ENCODE measurements at places on chromosomes 5 and 9.
A peak's percentile ranks its signal among the peaks of the same experiment; 100 is the strongest.

- no peak for DNase-seq
These were observed 438 bp downstream of the NSUN2 start for GRCh38 chr5:6632324-6632887.

DNA sequence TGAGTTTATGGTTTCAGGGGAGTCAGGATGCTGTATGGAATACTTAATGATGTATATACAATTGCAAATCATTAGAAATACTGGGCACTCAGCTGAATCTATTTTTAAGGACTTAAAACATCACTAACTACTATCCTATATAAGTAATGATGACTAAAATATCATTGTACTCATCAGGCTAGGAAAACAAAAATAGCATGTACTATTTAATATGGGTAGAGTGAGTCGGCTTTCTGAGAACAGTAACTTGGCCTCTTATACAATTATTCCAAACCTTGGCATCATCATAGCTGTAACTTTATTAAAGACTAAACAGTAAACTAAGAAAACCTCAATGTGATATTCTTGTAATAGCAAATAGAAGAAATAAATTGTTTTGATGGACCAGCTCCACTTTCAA, 94.5 kb downstream of the PJA2 start:
- no peak for DNase-seq

- DNase-seq: no peak
These were observed 2.7 kb downstream of the LCN9 start for GRCh38 chr9:135665795-135666189.

DNA sequence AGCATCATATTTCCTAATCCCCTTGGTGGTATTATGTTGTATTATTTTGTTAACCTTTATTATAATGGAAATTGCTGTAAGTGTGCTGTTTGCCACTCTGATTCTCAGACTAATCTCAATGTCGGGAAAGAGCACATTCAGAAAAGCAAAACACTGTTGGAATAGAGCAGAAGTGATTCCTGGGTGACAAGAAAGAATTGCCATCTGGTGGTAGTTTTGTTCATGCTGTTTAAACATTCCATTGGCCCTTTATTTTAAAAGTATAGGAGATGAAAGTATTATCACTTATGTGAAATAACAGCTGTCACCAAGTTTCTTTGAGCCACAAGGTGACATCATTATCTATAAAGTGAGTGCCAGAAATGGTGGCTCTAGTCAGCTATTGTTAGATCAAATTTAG, 301.3 kb upstream of the SGCD start:
- no peak for DNase-seq

- peak; percentile 20 for DNase-seq
These were observed 72.3 kb downstream of the GNA14 start for GRCh38 chr9:77575785-77576184.

GRCh38 chr5:9239071-9239470, 306.8 kb downstream of the SEMA5A start:
- DNase-seq: no peak

GRCh38 chr5:90020575-90021538, 388.7 kb downstream of the CETN3 start:
- DNase-seq: no peak

GRCh38 chr9:99433555-99433954, 211.5 kb downstream of the SEC61B start:
- peak; percentile 25 for DNase-seq

DNA sequence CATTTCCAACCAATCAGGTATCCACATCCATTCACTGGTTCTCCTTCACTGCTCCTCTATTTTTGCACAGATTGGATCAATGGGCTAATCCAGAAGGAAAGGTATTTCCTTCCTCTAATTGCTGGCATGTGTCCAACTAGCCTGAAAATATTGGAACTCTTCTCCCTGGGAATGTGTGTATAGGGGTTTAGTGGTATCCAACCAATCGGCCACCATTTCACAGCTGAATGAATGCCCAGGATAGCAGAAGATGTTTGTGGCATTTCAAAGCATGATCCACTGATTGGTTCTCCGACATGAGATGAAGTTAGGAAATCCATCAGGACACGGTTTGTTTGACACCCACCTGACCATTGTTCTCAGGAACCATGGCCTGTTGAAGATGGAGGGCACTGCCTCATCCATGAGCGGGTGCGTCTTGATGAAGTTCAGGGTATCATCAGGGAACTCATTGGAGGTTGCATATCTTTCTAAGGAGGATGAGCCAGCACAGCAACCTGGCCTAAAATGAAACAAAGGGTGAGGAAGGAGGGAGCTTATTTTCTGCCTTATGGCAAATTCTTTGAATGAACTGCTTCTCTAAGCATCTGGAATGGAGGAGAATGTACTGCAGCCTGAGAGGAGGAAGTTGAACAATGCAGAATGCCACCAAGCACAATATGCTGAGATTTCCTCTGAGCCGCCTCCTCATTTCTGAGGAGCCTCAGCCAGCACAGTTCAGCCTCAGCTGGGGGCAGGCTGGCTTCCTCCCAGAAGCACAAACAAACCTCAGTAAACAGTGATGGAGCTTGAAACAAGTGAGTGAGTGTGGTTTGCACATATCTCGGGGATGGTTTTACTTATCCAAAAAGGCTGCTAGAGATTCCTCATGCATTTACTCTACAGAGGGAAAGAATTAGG, 94.6 kb downstream of the SEMA6A start:
- DNase-seq: no peak

GRCh38 chr5:107356891-107357290, 313.8 kb downstream of the EFNA5 start:
- DNase-seq: no peak

DNA sequence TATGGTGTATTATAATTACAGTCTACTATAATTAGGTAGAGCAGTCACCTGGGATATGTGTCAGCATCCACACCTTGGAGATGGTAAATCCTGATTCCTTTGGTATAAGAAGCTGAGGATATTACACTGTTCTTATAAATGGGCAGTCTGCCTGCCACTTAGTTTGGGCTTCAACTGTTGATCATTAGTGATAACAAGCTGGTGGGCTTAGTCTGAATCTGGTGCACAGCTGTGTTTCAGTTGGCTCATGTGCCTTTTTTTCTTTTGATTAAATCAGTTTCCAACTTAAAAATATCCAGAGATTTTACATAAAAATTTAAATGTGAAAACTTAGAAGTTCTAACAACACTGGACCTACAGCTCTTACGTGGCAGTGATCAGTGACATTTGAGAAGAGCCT, 21.2 kb downstream of the LVRN start:
- no peak for DNase-seq

GRCh38 chr5:159525117-159525516, 194.8 kb upstream of the IL12B start:
- DNase-seq: no peak

DNA sequence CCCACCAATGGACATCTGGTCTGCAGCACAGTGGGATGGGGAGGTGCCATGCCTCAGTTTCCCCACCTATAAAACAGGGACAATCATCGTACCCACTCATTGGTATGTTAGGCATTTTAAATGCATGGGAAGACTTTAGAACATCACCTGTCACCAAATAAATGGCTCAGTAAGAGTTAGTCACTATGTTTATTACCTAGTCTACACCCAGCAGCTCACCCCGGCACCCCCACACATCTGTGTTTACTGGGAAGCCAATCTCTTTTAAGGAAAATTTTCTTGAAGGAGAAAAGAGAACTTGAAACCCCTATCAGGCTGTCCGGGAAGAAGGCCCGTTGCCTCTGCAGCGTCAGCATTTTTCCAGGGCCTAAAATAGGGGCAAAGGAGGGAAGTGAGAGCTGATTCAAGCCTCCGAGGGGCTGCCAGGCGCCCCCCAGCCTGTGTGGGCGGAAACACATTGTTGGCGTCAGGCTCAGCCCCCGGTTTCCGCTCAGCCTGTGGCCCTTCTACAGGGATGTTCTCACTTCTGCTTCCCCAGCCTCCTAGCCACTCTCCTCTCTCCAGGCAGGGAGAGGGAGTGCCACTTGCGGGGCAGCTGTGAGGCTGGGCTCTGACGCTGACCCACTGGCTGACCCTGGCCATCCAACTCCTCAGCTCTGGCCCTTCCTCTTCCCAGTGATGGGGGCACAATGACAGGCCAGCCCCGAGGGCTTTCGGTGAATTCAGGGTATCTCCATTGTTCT, 4.6 kb downstream of the CSF1R start:
- peak; percentile 37 for DNase-seq

DNA sequence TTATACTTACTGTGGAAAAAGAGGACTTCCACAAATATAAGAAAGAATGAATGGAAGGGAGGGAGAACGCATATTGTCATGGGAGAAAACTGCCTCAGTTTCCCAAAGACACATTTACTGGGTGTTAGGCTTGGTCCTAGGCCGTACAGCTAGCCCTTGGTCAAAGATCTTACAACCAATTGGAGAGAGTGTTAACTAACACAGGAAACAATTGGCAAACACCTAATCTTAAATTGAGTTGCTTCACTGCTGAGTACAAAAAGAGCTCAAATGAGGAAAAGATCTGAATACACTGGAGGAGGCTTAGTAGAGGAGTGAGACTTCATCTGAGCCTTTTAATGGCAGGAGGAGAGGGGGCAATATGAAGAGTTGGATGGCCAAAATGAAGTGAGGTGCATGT, 161.7 kb downstream of the GLIS3 start:
- DNase-seq: no peak

DNA sequence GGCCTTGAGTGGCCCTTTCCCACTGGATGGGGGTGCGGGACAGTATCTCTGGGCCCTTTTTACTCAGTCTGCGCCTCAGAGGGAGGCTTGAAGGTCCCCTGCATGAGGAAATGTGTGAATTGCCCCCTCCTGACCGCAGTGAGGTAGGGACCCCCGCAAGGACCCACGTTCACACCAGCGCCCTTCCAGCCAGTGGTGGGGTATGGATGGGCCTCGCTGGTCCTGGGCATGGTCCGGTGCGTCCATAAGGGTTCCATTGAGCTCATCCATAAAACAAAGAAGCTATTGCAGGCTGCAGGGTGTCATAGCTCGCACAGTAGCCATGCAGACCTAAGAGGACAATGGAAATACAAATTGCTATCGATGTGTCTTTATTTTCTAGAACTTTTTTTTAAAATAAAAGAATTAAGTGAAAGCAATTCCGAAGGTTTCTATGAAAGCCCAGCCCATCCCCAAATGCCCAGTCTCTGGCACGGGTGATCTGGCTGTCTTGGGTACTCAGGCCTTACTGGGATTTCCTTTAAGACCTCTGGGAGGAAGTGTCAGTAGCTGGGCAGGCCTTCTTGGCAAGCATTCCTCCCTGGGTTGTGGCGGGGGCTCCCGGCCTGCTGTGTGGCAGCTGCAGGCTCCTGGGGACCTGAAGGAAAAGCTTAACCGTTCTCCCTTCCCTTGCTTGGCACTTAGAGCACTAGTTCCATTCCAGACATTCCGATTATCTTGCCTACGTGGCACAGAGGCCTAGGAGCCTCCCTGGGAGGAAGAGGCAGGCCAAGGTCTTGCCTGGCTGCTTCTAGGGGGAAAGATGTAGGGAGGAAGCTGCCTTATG, 1.5 kb upstream of the SEMA5A start:
- DNase-seq: peak; percentile 44

- DNase-seq: no peak
These were observed 16.4 kb upstream of the TOR2A start for GRCh38 chr9:127751269-127752054.

- DNase-seq: no peak
These were observed 128.9 kb downstream of the SUSD1 start for GRCh38 chr9:112046181-112046580.

DNA sequence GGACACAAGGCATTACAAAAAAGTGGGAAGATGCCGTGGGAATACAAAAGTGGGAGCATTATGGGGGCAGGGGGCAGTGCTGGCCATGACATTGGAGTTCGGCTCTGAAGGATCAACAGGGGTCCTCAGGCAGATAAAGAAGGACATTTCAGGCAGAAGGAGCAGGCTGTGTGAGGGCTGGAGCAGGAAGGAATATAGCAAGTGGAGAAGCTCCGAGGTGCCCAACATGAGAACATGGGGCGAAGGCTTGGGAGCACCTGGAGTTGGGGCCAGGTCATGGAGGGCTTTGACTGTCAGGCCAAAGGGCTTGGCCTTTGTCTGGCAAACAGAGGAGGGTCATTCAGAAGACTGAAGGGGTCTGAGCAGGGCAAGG, 2.5 kb downstream of the B4GALT7 start:
- DNase-seq: no peak

GRCh38 chr5:176822793-176823481, 12.6 kb downstream of the UNC5A start:
- peak; percentile 57 for DNase-seq

DNA sequence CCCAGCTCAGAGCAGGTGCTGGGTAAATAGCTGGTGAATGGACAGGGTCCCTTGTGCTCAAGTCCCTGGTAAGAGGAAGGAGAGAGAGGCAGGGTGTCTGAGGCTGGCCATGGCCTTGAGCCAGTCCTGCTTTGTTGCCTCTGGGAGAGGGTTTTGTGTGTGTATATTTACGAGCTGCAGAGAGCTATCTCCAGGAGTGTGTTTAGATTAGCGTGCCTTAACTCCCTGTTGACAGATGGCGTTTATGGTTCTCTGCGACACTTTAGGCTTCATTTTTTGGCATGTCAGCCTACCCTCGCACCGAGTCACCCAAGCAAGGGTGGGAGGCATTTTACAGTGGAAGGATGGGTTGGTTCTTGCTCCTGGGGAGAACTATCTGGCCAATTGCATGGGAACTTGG, 22.2 kb downstream of the HMCN2 start:
- no peak for DNase-seq

GRCh38 chr5:177426566-177427210, at the start of gene GRK6:
GRK6 (plus strand) TSS chr5:177426676; CDS start chr5:177426846, 170 bp downstream.
- DNase-seq: peak; percentile 51

GRCh38 chr9:132744881-132745755, 74.9 kb downstream of the GTF3C4 start:
- peak; percentile 81 for DNase-seq

- no peak for DNase-seq
These were observed 61.5 kb downstream of the ARSB start for GRCh38 chr5:78923622-78923970.

- no peak for DNase-seq
These were observed 82.9 kb downstream of the CACNA1B start for GRCh38 chr9:137960496-137960895.

DNA sequence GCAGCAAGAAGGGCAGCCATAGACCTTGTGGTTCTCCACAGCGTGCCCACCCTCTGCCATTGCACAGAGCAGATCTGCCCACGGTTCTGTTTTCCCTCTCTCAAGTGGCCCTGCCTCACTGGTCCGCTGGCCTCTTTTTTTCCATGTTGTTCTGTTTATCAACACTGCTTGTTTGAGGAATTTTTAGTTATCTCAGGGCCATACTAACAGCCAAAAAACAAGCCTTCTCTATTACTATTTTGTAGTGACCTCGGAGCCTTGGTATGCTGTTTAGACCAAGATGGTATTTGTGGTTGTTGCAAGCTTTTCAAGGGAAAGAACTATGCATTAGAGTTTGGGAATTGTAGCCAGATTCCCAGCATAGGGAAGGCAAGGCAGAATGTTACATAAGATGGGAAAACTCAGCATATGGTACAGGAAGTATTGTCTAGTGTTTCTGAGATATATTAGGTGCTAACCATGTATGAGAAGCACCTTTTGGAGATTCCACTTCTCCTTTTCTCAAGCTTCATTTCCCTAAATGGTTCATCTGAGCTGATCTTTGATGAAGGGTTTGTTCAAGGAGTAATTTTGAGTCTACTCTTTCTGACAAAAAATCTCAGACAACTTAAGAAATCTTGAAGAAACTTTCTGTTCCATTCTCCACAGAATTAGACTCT, 54.3 kb downstream of the NUP214 start:
- DNase-seq: no peak

- no peak for DNase-seq
These were observed 56.9 kb upstream of the COL15A1 start for GRCh38 chr9:98886691-98887229.

- no peak for DNase-seq
These were observed 376.4 kb downstream of the CTNND2 start for GRCh38 chr5:11527652-11528349.
